ENCODE measurements at places on chromosomes 11 and 22. TPM values are rescaled to one million over a fixed set of nuclear protein-coding genes. Genes with fewer than 3 reads are reported as not detected.

TEX12 gene
- polyA plus RNA-seq = not detected

PKNOX2 gene
- 2.0 TPM for polyA plus RNA-seq

MUC2 gene
- polyA plus RNA-seq = not detected

SPTBN2 gene
- 19.7 TPM for polyA plus RNA-seq

KRTAP5-7 gene
- 0.07 TPM for polyA plus RNA-seq

SLC22A24 gene
- not detected for polyA plus RNA-seq

DNA sequence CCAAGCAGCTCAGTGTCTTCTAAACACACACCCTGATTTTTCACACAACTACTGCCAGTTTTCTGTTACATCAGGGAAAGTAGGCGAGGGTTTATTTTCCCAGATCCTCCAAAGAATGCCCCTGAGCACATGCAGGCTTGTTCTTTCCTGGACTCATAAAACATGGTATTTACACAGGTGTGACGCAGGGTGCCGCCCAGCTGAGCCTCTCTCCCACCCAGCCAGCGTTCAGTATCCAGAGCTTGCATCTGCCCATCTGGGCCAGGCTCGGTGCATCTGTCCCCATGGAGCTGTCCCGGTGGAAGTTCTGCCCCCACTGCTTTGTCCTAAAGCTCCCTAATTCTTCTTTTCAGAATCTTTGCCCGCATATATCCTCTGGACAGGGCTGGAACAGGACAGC lies 44.8 kb upstream of the ISX start:
- DNase-seq = no peak

DNA sequence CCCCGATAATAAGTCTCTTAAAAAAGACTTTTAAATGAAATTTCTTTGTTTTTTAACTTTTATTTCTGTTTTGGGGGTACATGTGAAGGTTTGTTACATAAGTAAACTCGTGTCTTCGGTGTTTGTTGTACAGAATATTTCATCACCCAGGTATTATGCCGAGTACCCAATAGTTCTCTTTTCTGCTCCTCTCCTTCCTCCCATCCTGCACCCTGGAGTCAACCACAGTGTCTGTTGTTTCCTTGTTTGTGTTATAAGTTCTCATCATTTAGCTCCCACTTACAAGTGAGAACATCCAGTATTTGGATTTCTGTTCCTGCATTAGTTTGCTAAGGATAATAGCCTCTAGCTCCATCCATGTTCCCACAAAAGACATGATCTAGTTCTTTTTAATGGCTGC lies 1.6 kb upstream of the GSTP1 start:
- DNase-seq = no peak

- DNase-seq = peak; percentile 75
These were observed 75.9 kb downstream of the LDLRAD3 start for GRCh38 chr11:36019722-36020121.

GRCh38 chr11:11681536-11681935 lies 59.7 kb upstream of the GALNT18 start:
- DNase-seq = no peak

DNA sequence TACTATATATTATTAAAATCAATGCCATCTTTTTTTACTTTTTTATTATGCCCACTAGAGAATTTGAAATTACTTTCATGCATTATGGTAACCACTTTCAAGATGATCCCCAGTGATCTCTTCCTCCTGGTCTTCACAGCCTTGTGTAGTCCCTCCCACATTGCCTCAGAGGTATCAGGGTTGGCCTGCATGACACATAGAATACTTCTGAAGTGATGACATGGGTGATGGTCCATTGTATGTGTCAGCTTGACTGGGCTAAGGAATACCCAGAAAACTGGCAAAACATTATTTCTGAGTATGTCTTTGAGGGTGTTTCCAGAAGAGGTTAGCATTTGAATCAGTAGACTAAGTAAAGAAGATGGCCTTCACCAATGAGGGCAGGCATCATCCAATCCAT lies 14.2 kb upstream of the ISX start:
- DNase-seq = no peak

- DNase-seq = no peak
These were observed 38.1 kb downstream of the SLC36A4 start for GRCh38 chr11:93159721-93160120.

- DNase-seq = peak; percentile 74
These were observed 85.2 kb downstream of the CCDC81 start for GRCh38 chr11:86459682-86460460.

GRCh38 chr11:86174101-86175046 lies 70.2 kb upstream of the EED start:
- peak; percentile 89 for DNase-seq

GRCh38 chr22:21796863-21797262 lies 61.3 kb upstream of the YPEL1 start:
- DNase-seq = no peak

GRCh38 chr11:116689413-116690127 lies 83.2 kb downstream of the BUD13 start:
- no peak for DNase-seq

DNA sequence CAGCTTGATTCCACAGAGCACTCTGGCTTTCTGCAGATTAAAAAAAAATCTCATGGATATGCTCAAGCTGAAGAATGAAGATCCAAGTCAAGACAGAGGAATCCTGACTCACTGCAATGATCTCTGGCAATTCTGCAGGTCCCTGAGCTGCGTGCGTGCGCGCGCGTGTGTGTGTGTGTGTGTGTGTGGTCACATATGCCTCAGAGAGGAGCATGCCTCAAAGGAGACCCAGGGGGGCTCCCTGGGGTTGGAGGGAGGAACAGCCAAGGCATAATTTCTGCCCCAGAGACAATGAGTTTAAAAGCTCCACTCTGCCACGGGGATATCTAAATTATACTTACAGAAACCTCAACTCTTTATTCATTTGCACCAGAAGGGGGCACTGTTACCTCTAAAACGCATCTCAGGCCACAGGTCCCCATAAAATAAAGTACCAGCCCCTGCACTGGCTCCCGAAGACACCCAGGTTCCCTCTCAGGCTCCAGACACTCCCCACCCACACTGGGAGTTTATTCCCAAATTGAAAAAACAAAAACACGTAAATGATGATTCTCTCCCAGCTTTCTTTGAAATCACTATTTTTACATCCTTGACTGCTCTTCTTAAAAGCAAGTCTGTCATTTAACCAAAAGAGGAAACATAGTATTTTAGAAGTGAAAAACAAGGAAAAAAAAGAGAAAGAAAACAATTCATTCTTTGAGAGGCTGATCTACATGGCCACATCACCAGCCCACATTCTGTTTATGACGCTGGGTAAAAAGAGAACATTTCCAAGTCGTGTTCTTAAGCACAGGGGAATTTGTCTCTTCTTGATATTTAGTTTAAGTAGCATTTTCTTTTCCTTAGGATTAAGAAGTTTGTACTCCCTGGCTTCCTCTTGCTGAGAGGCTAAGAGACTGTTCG lies 401.0 kb downstream of the LARGE1 start:
- peak; percentile 66 for DNase-seq

GRCh38 chr11:1129611-1130160 lies 28.1 kb upstream of the MUC5AC start:
- no peak for DNase-seq

DNA sequence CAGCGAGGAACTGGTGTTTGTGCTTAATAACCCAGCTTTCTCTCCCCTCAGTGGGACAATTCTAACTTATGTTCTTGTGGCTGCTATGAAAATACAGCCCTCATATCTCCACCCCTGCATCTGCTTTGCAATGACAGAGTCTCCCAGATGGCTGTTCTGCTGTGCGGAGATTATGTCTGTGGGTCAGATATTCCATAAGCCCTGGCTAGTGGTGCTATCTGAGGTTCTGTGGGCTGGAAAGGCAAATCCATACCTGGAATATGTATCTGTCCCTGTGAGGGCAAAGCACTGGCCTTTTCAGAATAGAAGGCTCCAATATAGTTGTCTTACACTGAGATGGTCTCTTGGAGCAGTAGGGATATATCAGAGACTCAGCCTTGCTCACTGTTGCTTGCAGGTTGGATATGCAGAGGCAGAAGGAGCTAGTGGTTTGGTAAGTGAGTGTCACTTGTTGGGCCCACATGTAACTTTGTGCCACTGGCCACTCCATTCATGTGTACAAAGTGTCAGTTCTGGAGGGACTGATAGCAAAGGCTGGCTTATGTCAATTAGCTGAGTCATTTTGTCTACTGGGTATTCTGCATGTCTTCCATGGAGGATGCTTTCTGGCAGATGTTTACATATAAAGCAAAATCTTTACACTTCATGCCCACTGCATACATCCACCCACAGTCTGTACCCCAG lies 246.6 kb downstream of the FAM76B start:
- DNase-seq = no peak

DNA sequence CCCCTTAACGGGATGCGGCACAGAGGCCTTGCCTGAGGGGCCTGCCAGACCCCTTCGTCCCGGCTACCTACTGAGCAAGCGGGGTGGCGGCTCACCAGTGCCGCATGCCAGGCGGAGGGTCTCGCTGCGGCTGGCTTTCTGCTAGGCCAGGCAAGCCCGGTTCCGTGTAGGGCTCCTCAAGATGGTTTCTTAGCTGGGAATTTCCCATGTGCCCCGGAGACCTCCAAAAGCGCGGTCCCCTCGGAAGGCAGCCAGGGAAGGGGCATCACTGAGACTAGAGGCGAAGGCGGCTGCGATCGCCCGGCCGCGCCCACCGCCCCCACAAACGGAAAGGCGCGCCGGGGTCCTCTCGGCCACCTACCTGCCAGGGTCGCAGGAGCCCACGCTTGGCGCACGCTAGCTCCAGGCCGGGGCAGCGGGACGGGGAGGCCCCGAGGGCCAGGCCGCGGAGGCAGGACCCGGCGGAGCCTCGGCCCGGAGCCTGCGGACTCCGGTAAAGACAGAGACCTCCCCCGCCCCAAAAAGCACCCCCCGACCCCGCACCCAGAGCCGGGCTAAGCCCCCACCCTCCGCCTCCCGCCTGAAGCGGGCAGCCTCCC lies 23.8 kb downstream of the MICAL3 start:
- no peak for DNase-seq

GRCh38 chr11:126345759-126346585 lies 9.5 kb upstream of the ST3GAL4 start:
- peak; percentile 97 for DNase-seq
